ENCODE measurements at places on chromosomes 3 and 15.

- peak; percentile 50 for DNase-seq
These were observed 1.4 kb downstream of the SRGAP3 start for GRCh38 chr3:9247941-9248521.

GRCh38 chr3:39317571-39318169, 11.8 kb upstream of the CCR8 start:
- no peak for DNase-seq

DNA sequence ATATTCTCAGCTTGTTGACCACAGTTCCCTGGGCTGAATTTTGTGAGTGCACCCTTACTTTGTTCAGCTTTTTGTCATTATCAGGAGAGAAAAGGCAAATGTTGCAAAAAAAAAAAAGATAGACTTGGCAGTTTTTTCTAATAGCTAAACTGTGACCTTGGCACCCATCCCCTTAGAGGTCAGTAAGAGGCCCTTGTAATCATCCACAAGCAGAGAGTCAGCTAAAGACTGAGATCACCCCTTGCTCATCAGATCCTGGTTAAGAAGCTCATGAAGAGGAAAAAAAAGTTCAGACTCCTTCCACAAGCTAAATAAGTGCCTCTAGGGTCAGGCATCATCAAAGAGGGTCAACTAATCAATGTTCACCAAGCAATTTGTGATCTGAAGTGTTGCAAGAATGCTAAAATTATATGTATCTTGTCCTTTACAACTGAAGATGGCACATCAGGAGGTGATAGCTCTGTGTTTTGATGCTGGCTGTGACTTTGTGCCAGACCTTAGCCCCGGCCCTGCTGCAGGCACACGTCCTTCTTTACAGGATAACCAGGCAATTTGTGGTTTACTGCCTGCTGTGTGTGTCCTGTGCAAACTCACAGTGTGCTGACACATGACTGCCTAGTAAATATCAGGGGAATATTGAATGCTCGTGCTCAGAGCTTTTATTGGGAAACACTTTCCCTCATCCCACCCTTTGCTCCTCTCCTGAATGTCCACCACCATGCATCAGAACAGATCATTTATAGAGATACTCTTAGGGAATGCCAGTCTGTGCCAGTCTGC, 262.9 kb downstream of the IL5RA start:
- DNase-seq: no peak

- DNase-seq: no peak
These were observed 10.6 kb downstream of the HCN4 start for GRCh38 chr15:73357999-73358665.

GRCh38 chr3:40044487-40044886, 235.1 kb downstream of the MYRIP start:
- DNase-seq: no peak

DNA sequence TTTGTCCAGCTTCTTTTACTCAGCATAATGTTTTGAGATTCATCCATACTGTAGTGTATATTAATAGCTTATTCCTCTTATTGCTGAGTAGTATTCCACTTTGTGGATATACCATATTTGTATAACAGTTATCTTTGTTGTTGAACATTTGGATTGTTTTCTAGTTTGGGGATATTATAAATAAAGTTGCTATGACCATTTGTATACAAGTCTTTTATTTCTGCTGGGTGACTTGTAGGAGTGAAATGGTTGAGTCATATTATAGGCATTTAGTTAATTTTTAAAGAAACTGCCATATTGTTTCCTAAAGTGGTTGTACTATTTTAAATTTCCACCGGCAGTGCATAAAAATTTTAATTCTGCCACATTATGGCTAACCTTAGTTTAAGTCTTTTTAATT, 53.4 kb downstream of the RPL39L start:
- DNase-seq: no peak

DNA sequence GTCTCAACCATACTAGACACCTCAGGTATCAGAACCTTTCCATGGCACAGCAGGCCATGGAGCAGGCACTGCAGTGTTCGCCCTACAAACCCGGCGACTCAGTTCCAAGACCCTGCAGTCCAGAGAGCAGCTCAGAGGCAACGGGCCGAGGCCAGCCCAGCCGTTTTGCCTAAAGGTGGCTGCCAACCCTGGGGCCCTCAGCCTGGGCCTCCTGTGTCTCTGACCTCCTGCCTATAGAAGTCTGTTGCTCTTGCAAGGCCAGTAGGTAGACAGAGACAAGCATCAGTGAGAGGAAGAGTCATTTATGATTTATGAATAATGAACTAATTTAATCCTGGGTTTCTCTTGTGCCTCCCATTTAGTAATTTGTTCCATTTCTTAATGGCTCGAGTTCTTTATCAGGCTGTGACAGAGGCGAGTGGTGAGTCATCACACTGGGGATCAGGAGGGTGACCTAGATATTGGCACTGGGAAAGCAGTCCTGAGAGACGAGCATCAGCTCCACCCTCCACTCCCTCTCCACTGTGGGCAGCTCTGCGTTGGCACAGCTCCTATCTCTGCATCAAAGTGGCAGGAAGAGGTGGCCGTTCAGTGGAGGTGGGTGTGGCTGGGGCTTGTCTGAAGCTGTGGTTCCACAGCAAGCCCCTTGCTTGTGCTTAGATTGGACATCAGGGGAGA, 79.8 kb downstream of the ABHD5 start:
- peak; percentile 31 for DNase-seq

GRCh38 chr15:48596841-48597240, 48.7 kb downstream of the FBN1 start:
- no peak for DNase-seq

DNA sequence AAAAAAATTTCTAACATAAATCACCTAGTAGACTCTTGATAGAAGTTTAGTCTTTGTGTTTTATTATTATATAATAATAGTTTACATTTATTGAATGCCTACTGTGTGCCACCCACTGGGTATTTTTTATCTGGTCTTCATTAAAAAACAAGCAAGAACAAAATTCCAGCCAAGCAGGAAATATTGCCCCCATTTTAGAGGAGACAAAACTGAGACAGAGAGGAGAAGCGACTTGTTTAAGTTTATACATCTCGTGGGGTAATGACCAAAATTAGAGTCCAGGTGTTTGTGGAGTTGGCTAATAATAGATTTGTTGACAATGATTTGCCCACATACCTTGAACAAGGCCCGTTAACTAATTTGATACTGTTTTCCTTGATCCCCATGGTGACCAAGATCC, 33.1 kb upstream of the FBXL22 start:
- no peak for DNase-seq

DNA sequence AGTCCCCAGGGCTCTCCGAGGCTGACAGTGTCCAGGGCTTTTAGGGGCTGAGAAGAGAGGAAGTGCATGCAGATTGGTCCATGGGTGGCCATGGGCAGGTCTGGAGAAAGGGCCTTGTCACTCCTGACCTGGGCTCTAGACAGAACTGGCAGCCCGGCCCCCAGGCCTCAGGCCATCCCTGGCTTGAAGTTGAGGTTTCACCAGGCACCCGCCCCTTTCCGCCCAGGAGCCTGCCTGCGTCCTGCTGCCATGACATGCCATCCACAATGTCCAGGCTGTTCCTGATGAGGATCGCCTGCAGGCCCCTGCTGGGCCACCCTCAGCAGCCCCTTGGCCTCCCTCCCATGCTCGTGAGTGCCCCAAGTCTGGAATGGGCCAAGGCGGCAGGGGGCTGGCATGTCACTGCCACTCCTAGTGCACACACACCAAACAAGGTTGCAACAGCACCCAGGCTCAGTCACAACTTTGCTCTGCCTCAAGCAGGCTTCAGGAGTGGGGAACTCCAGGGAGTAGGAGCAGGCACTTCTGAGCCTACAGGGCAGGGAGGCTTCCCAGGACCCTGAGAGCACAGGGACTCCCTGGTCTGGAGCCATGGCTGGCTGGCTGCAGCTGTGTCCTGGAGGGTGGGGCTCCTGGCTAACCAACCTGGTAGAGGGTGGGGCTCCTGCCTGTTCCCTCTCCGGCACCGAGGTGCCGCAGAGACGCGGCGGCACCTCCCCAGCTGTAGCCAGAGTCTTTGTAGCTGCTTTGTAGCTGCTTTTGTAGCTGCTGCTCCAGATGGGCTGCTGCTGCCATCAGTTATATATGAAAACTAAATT, 1457.1 kb upstream of the GBE1 start:
- no peak for DNase-seq

DNA sequence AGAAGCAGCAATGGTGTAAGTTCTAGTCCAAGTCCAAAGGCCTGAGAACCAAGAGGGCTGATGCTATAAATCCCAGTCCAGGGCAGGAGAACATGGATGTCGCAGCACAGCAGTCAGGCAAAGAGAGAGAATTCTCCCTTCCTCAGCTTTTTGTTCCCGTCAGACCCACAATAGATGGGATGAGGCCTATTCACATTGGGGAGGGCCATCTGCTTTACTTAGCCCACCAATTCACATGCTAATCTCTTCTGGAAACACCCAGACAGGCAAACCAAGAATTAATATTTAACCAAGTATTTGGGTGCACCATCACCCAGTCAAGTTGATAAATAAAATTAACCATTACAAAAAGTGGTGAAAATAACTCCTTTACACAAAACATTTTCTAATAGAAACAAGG, 511.7 kb upstream of the UBE2E2 start:
- no peak for DNase-seq

GRCh38 chr3:179565496-179565895, 2.8 kb downstream of the ACTL6A start:
- no peak for DNase-seq

DNA sequence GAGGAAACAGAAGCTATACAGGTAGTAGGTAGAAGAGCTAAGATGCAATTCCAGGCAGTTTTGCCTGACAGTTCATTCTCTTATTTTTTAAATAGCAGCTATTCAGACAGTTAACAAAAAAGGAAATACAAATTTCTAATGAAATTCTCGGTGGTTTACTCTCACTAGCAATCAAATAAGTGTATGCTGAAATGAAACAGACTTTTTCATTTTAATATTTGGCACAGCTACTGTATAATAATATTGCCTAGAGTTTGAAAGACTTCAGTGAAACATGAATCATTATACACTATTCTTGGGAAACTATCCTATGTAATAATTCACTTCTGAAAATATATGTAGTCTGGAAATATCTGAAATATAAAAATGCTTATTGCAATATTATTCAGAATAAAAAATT, 463.2 kb upstream of the AGTR1 start:
- no peak for DNase-seq

GRCh38 chr3:32421991-32422859, 30.6 kb downstream of the CMTM7 start:
- DNase-seq: no peak

- no peak for DNase-seq
These were observed 430.7 kb upstream of the CFAP20DC start for GRCh38 chr3:59480486-59480995.

- DNase-seq: no peak
These were observed 37.4 kb upstream of the CCDC174 start for GRCh38 chr3:14614189-14614588.

DNA sequence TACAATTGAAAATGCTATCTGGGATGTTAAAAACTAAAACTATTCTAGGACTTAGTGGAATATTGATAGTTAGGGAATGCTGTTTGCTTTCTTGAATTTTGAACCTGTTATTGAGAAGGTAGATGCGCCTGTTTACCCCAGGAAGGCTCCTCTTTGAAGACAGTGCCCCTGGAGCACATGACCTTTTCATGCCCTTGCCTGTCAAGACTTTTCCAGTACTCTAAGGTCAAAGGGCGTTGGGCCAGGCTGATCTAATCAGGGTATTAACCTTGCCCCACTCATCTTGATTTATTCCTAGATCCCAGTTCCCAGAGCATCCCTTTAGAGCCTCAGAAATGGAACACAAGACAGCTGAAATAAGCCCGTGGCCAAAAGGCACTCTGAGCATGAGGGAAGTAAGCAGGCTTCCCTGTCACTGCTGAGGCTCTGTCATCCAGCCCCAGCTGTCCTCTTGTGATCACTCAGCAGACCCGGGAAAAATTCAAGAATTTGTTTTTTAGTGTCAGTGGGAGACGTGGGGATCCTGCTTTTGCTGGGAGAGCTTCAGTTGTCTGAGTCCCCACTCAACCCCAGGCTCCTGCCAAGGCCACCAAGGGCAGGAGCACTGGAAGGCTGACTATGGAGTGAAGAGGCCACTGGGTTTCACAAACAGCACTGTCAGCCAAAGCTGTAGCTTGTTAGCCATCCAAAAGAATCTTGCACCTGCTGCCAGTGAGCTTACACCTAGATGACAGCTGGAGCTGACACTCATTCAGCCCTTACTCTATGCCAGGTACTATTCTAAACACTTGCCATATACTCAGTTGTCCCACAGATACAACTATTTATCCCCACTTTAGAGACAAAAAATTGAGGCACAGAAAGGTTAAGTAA, 169.0 kb downstream of the PGPEP1L start:
- DNase-seq: no peak

- DNase-seq: no peak
These were observed 211.9 kb downstream of the KCNAB1 start for GRCh38 chr3:156332304-156332703.

DNA sequence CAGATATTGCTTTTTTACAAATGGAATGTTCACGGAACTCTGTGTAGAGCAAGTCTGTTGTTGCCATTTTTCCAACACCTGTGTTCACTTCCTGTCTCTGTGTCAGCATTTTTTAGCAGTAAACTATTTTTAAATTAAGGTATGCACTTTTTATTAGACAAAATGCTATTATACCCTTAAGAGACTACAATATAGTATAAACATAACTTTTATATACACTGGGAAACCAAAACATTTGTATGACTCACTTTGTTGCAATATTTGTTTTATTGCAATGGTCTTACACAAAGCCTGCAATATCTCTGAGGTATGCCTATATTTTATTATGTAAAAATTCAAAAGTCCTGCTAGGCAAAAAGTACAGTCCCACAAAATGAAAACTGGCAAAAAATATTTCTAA, 39.8 kb upstream of the FGF7 start:
- DNase-seq: no peak

DNA sequence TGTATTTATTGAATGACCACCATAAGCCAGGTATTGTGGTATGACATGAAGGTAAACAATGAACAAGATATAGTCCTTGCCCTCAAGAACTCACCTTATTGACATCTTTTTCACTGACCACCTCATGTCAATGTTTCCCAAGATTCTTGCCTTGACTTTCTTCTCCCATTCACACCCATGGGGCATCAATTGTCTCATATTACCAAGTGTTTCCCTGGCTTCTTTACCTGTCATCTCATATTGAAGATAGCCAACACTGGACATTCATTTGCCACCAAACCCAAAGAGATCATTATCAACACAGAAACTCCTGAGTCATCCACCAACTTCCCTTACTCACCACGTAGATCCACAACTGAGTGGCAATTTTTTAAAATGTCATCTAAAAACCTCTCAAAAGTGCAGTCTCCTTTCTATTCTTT, 2.2 kb downstream of the EFHB start:
- DNase-seq: no peak

DNA sequence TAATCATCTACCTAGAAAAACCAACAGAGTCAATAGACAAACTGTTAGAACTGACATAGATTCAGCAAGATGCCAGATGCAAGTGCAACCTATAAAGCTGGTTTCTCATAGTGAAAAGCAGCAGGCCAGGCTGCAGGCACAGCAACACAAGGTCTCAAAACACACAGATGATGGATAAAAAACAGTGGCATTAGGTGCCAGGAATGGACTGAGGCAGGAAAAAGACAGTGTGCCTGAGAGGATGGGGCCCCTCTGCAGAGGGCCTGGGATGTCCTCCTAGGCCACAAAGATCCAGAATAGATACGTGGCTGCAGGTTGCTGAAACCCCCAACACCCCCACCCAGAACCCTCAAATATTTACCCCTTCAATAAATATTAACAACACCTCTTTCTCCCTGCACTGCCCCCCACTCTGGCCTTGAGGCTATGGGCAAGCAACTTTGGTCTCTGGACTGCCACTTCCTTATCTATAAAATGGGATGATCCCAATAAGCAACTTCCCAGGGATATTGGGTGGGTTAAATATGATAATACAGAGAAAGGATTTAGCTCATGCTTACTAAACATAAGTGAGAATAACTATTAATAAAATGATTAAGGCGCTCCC, 35.2 kb upstream of the FGD5 start:
- no peak for DNase-seq

GRCh38 chr3:58858126-58858525, 191.6 kb upstream of the FAM3D start:
- DNase-seq: no peak
